ENCODE measurements at places on chromosomes 6 and 20.

GRCh38 chr6:16872543-16873235 is 111.4 kb upstream of the ATXN1 start:
- DNase-seq: no peak

DNA sequence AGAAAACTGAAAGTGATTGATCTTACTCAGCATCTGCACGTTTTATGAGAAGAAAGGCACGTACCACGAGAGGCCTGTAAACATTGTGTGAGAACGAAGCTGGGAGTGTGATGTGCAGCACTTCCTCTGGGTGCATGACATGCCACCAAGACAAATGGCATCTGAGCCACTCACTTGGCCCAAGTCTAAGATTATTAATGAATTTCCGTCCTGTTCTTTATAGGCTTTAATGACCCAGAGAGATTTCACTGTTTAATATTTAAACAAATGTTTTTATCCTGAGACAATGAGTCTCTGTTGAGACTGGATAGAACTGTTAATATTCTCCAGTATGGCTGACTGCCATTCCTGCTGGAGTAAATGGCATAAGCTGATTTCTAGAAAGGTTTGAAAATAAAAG is 172.6 kb upstream of the PHACTR1 start:
- DNase-seq: no peak

DNA sequence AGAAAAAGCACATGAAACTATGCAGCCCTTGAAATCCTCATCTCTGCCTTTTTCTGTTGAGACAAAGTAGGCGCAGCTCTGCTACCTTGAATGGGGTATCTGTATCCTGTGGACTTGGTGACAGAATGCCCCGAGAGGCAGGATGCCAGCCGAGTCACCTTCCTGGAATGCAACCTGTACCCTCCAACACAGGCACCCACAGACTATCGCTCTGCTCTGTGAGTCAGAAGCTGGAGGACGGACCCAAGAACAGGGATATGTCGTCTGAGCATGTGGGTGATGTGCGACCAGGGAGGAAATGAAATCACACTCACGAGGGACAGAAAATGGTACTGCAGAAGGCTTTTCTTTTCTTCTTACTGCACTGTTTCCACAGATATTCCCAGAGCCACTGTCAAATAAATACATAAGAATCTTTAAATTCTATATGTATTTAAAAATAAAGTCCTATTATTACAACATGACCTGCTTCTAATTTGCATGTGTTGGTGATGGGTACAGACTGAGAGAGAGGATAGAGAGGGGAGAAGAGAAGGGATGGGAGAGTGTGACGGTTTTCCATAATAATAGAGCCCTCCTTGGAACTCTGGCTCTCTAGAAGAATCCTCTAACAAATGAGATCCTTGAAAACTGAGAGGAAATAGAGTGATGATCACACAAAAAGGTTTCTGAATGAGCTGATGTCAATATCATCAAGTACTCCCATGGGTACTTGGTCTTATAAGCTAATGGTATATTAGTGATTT is 308.1 kb downstream of the FOXC1 start:
- no peak for DNase-seq

DNA sequence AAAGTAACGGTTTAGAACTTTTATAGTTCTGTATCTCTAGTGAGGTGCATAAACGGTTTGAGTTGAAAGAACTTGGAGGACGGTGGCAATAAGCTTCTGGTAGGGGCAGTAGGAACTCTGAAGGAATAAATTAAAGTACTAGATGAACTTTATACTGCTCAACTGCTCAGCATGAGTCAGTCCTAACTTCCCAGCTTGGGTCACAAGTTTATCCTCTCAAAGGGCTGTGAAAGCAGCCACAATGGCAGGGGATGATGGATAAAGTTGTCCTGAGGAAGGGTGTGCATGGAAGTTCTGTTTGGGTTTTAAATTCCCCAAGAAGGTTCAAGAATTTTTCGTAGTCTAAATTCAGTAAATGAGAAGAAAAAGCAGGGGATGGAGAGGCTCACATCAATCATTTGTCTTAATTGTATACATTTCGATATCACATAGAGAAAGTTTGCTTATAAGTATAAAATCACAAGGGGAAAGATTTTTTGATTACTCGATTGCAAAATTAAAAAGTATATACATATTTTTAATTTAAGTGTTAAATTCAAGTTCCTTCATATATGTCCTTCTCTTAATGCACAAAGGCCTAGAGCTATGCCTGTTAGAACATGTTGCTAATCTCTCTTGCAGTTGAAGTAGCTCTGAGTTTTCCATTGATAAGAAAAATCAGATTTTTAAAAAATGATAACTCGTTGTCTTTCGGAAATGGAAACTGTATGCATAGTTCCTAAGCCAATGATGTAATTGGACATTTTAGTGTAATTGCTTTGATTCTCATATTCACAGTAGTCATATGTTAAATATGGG is 55.3 kb upstream of the JAG1 start:
- DNase-seq: no peak

DNA sequence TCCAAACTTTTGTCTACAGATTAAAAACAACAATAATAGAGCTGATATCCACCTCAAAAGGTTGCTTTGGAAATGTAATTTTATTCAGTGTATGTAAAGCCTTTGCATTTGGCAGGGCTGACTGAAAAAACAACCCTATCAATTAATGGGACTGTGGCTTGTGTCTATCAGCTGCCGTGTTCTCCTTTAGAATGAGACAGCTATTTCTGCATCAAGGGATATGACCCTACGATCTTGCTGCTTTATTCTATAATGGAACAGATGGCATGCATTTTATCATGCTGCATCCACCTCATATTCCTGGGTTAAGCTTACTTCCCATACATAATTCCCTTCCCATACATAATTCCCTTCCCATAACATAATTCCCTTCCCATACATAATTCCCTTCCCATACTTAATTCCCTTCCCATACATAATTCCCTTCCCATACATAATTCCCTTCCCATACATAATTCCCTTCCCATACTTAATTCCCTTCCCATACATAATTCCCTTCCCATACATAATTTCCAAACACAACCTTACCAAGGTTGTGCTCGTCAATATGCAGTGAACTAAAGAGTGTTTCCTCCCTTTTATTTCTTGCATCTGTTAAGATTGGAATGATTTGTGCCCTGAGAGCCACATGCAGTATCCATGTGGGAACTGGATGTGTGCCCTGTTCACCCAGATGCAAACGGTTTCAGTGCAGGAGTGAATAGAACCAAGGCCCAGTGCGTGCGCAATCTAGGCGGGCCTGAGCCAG is 26.8 kb downstream of the SERPINB6 start:
- DNase-seq: no peak

DNA sequence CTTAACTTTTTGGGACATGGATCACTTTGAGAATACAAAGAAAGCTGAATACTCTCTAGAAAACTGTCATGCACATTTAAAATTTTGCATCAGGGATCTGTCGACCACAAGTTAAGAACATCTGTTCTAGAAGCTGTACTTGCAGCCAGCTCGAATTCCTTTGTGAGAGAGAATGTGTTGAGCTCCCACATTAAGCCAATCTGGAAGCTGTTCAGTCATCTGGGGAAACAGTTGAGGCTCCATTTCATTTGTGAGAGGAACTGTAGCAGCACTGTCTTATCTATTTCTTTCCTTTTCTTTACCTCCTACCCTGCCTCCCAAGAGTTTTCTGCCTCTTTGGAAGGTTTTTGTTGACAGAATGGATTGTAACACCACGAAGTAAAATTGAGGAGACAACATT is 50.8 kb downstream of the KAT14 start:
- peak; percentile 2 for DNase-seq

DNA sequence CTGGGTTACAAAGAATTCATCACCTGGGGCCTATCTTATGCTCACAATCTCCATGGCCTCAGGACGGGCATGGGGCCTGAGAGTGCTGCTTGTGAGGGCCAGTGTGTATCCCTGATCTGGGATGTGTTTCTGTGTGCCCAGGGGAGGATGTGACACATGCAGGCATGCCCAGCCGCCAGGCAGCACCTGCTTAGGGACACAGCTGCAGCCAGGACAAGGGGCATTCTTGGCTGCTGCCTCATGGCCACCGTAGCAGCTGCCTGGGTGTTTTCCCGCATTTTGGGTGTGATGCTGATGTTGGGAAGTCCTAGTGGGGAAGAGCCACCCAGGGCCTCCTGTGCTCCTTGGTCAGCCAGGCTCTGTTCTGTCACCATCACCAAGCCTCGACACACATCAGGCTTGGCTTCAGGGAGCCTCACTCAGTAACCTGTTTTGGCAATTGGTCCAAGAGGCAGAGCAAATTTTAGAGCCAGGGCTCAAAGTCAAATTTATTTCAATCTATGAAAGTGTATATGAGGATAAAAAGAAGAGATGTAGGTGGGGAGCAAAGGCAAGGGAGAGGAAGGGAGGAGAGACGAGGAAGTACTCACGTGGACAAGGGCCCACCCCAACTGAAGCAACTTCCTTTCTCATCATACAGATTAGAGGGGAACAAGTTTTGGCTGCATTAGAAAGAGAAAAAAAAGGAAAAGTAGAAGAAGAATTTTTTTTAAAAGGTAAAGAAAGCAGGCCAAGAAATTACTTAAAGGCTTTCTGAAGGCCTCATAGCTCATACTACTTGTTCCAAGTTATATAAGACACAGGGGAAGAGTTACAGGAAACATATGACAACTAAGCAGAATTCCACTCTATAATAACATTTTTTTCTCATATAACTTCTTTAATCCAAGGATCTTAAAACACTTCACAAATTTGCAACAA is 269.9 kb upstream of the SUPT3H start:
- DNase-seq: no peak

- DNase-seq: no peak
Measured at GRCh38 chr6:21437581-21437980, 156.0 kb upstream of the SOX4 start.

GRCh38 chr20:18548465-18548864 is 18.8 kb upstream of the SMIM26 start:
- no peak for DNase-seq

All from right lung (tissue), 10 donors.